ENCODE measurements at places on chromosomes 7 and 10.

DNA sequence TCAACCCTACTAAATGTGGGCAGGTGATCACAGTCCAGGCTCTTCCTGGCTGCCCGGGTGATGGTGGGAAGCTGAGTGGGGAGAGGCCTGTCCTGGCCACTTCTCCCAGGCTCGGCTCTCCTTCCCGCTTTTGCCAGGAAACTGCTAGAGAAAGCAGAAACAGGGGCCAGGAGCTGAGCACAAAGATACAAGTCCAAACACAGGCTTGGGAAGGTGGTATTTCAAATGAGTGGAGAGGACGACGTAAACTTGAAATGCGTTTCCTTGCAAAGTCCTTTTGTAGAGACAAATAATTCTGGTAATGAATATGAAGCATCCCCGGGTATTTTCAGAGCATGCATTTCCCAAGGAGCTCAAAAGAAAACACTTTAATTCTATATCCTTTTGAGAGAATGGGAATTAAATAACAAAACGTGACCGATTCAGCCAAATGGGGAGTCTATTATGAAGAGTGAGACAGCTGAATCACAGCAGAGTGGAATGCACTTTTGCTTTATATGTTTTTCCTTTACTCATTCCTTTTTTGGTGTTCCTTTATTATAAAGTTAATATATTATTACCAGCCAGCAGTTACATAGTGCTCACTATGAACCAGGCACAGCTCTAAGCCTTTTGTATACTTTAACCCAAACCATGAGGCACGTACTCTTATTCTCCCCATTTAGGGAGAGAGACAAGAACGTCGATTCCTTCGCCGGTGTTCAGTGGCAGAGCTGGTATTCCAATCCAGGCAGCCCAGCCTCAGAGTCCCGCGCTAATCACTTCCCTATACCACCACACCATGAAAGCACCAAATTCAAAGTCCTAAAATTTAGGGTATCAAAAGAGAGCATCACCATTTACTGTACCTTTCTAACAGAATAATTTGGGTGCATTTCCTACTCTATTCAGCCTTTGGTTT lies 218.2 kb upstream of the KLF14 start:
- no peak for DNase-seq

DNA sequence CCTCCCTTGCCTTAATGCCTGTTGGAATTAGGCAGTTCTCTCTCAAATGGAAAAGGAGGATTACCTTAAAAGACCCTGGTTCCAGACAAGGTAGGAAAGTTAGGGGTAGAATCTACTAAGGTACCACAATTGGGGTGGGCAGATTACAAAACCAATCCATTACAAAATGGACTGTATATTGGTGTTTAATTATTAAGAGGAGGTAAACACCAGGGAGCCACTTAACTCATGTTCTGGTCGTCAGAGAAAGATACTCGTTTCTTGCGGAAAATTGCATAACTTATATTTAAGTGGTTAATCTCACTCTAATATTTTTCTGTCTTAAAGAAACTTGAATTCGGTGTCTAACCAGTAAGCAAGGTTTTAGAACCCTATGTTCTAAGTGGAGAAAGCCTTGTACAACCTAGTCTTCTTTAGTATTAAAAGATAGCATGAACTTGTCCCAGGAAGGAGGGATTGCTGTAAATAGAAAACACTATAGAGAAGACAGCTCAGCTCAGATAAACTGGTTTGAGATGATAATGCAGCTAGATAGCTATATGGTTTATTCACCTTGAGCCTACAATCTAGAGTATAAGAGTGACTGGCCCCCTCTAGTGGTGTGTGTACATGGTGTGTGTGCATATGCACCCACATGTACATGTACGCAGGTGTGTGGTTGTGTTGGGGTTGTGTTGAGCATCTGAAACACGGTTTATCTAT lies 58.0 kb upstream of the STRIP2 start:
- peak; percentile 47 for DNase-seq

GRCh38 chr10:124554085-124554858 lies 92.6 kb downstream of the LHPP start:
- DNase-seq = no peak

GRCh38 chr7:74092964-74093471 lies 9.4 kb downstream of the LIMK1 start:
- DNase-seq = no peak

DNA sequence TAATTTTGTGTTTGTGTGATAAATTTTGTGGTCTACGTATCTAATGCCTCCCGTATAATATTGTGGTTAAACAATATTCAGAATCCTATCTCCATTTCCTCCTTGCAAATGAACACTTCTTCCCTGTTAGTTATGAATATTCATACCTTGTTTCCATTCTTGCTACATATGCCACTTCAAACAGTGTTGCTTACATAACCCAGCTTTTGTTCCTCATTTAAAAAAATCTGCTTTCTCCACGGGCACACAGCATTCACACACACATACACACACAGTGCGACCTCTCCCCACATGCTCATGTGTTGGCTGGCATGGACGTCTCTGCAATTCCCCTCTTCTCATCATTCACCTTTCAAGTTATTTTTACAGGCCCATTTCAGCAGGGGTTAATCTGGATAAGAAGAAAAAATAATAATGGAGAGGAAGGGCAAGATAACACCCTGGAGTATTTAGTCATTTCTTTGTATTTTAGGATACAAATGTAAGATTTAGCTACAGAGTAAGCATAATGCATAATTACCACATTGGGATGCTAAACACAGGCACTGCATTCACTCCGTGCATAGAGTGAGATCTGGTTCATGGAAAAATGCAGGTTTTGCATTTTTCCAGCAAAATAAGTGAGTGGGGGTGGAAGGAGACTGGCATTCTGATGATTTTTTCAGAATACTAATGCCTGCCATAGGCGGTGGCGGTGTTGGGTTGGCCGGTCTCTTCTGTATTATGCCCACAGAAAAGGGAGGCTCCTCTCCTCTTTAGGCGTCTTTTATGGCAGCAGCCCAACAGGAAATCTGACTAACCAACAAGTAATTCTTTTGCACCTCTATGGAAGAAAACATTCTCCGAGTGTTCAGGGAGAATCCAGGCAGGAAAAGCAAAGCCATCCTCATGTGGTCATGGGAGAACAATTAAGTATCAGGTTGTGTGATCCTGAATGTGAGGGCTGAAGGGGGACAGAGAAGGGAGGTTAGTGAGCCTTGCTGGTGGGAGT lies 31.7 kb upstream of the ELMO1 start:
- no peak for DNase-seq

All from DND-41 (cell line).